ENCODE measurements at places on chromosomes 7 and 10.

DNA sequence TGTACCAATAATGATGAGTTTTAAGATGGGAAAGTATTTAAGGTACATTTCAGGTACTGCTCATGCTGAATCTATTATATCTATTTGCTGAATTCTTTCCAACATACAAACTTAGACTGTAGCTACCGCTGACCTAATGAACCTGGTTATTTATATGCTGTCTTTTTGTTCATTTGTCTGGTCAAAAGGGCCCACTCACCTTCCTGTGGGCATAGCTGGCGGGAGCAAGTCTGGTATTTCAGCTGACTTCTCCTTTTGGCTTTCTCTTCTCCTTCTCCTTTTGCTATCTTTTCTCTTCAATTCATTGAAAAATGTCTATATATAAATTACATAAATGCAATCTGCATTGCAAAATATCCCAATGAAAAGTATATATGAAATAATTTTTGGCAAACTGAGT is 9.5 kb downstream of the PLXDC2 start:
- no peak overlapping the region for H3K4me3 ChIP-seq
- H3K36me3 ChIP-seq = no peaks in the 10 kb centered on the region
- no peak overlapping the region for H3K27ac ChIP-seq
- H3K27me3 ChIP-seq = no peaks in the 10 kb centered on the region
- peaks cover 5% of the 10 kb centered on the region for H3K4me1 ChIP-seq

GRCh38 chr7:43492896-43493295 is 90.0 kb upstream of the STK17A start:
- peaks cover 71% of the 10 kb centered on the region for H3K27me3 ChIP-seq
- H3K4me3 ChIP-seq = no peak overlapping the region
- no peak for DNase-seq
- H3K27ac ChIP-seq = no peak overlapping the region
- no peaks in the 10 kb centered on the region for H3K4me1 ChIP-seq

GRCh38 chr10:48490946-48491345 is 113.9 kb downstream of the ARHGAP22 start:
- no peak overlapping the region for H3K27ac ChIP-seq
- H3K27me3 ChIP-seq = no peaks in the 10 kb centered on the region
- H3K4me3 ChIP-seq = no peak overlapping the region
- H3K4me1 ChIP-seq = peaks cover 15% of the 10 kb centered on the region

- DNase-seq = no peak
- no peaks in the 10 kb centered on the region for H3K36me3 ChIP-seq
- no peak overlapping the region for H3K27ac ChIP-seq
- H3K4me3 ChIP-seq = no peak overlapping the region
Measured at GRCh38 chr10:69816521-69816920, 14.8 kb downstream of the COL13A1 start.

DNA sequence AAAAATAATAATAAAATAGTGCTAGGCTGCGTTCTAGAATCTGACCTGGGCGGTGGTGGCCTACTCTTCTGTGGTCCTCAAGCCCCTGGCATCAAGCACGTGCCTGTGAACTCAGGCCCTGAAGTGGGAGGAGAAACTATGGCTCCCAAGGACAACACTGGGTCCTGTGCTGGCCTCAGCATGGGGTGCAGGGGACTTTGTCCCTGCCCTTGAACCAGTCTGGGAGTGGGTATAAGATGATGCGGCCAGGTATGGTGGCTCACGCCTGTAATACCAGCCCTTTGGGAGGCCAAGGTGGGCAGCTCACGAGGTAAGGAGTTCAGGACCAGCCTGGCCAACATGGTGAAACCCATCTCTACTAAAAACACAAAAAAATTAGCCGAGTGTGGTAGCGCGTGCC is 5.5 kb downstream of the ZP3 start:
- no peak overlapping the region for H3K27ac ChIP-seq
- no peaks in the 10 kb centered on the region for H3K36me3 ChIP-seq
- no peaks in the 10 kb centered on the region for H3K27me3 ChIP-seq
- H3K4me3 ChIP-seq = no peak overlapping the region
- H3K4me1 ChIP-seq = no peaks in the 10 kb centered on the region

DNA sequence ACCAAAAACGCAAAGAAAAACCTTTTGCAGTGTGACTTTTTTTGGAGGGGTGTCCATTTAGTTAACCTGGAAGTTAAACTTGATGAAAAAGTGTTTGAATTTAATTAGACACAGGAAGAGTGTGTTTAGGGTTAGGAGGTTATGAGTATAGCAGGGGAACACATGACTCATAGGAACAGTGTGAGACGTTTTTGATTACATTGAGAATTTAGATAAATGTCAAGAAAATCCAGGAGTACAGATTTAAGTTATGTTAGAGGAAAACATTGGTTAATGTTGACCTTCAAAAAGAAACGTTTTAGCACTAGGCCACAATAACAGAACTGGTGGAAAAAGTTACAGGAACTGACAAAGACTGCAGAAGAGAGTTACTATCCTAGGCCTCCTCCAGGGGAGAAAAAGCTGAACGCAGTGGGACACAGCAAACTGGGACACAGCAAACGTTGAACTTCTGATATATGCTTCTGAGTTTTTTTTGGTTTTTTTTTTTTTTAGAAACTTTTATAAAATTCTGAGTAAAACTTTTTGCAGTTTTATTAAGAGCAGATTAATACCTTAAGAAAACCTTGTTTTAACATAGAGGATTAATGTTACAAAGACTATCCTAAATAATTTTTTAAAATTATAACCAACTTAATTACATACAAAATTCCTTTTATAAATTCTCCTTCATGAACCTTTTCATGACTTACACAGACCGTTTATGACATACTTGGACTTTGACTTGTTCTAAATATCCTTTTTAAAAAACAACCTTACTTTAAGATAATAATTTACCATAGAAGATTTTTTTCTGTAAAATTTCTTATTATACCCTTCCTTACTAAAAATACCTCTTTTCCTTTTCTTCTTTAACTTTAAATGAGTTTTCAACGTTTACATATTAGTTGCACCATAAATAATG is 22.2 kb downstream of the LANCL2 start:
- H3K27me3 ChIP-seq = no peaks in the 10 kb centered on the region
- no peaks in the 10 kb centered on the region for H3K4me1 ChIP-seq
- DNase-seq = no peak
- H3K36me3 ChIP-seq = peaks cover 36% of the 10 kb centered on the region
- H3K4me3 ChIP-seq = no peak overlapping the region

DNA sequence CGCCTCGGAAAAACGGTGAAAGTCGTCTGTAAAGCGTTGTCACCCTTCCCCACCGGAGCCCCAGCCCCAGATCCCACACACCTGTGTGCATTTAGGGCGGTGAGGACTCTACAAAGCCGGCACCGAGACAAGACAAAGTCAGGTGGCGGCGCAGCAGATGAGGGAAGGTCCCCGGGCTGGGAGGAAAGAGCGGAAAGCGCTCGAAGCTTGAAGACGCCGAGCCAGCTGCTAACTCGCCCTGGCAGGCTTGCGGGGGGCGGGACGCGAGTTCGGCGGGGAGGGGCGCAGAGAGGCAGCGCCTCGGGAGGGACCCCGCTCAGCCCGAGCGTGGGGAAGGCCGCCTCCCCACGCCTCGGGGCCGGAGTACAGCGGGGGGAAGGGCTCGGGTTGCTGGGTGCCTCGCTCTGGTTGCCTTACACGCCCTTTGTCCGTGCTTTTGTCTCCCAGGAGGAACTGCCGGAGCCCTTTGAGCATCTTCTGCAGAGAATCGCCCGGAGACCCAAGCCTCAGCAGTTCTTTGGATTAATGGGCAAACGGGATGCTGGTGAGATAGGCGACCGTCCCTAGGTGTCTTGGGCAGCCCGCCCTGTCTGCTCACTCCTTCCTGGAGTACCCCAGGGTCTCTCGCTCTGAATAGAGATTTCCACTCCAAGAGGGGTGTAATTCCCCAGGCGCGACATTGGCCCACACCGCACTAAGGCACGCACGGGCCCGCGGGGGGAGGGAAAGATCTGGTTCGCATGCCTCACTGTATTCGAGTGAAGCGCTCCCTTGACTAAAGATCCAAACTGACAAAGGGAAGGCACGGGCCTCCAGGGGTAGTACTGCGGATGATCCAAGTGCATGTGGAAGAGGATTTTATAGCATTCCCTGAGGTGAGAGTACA is 1.6 kb downstream of the TAC1 start:
- peaks cover 53% of the 10 kb centered on the region for H3K27me3 ChIP-seq
- H3K4me3 ChIP-seq = no peak overlapping the region
- DNase-seq = peak; percentile 38
- no peak overlapping the region for H3K27ac ChIP-seq

- no peak overlapping the region for H3K27ac ChIP-seq
- H3K4me1 ChIP-seq = no peaks in the 10 kb centered on the region
- H3K4me3 ChIP-seq = no peak overlapping the region
- H3K36me3 ChIP-seq = no peaks in the 10 kb centered on the region
Measured at GRCh38 chr10:4051641-4052151, 266.7 kb upstream of the KLF6 start.

GRCh38 chr10:110069502-110069982 is 61.8 kb downstream of the ADD3 start:
- no peaks in the 10 kb centered on the region for H3K27me3 ChIP-seq
- DNase-seq = no peak
- H3K4me1 ChIP-seq = peaks cover 23% of the 10 kb centered on the region
- no peaks in the 10 kb centered on the region for H3K36me3 ChIP-seq

GRCh38 chr10:3902809-3903410 is 117.9 kb upstream of the KLF6 start:
- H3K4me3 ChIP-seq = no peak overlapping the region
- H3K4me1 ChIP-seq = no peaks in the 10 kb centered on the region
- no peaks in the 10 kb centered on the region for H3K27me3 ChIP-seq
- DNase-seq = no peak
- H3K27ac ChIP-seq = peak overlapping the region; percentile 74
- no peaks in the 10 kb centered on the region for H3K36me3 ChIP-seq

DNA sequence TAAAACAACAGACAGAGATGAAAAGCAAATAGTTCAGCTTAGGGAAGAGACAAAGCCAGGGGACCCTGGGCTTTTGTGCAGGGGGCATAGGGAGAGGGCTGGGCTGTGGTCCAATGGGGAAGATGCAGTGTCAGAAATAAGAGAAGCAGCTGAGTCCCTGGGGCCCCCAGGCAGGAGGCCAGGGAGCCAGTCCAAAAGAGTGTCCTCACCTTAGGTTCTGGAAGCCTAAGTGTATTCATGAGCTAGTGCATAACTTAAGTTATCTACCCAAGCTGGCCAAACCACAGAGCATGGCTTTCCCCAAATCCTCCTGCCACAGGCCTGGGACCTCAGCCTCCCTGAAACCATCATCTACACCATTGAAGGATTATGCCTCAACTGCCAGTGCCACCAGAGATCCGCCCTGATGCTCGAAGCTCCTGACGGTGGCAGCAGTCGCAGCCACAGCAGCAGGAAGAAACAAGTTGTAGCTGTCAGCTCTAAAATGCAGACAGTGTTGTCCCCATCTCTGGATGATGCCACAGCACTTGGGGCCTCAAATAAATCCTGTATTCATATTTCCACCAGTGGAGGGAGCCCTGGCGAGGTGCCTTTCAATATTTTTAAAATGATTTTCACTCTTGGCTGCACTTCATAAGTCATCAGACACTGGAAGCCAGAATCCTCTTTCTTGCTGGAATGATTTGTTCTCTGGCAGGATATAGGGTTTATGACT is 574.6 kb downstream of the GRID1 start:
- no peak overlapping the region for H3K4me3 ChIP-seq
- DNase-seq = no peak
- no peaks in the 10 kb centered on the region for H3K4me1 ChIP-seq

DNA sequence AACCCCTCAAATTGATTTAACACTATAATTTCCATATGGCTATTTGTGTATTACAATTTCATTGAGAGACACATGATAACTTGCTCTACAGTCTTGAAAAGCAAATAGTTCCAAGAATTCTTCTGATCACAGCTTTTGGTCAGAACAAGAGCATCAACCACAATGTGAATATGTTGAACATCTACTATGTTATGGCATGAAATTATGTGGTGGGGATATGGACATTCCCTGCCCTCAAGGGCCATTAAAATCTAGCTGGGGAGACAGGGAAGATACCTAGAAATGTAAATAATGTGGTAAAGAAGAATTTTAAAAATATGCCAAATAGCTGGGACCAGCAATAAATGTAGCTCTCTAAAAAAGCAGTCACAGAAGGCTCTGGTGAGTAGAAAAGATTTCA is 262.2 kb downstream of the FZD1 start:
- H3K4me1 ChIP-seq = no peaks in the 10 kb centered on the region
- no peak overlapping the region for H3K27ac ChIP-seq
- DNase-seq = no peak
- H3K4me3 ChIP-seq = no peak overlapping the region
- no peaks in the 10 kb centered on the region for H3K36me3 ChIP-seq

DNA sequence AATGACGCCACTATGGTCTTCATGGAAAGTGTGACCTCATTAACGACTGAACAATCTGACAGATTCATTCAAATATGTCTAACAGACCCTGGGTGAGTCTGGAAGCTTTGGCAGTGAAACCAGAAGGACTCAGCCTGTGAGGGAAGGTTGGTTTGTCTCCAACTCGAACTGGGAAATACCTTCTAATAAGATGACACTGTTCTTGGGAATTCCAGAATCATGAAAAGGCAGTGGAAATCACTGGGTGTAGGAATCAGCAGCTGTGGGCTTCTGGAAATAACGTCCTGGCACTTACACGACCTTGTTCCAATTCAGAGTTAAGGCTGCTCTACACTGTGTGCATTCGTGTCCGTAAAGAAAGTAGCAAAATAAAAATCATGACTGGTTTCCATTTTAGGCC is 75.1 kb downstream of the DGKI start:
- peaks cover 6% of the 10 kb centered on the region for H3K4me1 ChIP-seq
- no peaks in the 10 kb centered on the region for H3K36me3 ChIP-seq
- H3K4me3 ChIP-seq = no peak overlapping the region
- no peaks in the 10 kb centered on the region for H3K27me3 ChIP-seq
- no peak for DNase-seq
- no peak overlapping the region for H3K27ac ChIP-seq

DNA sequence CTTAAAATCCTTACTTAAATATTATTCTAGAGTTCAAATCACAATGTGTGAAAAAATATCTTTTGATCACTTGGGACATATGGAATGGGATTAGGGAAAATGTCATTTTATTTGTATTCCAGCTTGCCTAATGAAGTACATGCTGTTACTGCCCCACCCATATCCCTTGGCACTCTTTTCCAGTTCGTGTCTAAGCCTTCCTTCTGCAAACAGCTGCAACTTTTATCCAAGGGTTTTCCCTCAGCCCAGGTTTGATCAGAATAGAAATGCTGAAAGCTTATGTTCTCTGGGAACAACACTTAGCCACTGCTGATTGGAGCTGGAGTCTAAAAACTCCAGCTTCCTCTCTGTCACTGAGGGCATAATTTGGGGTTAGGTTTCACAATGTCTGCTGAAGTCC is 214.1 kb upstream of the FAM3C start:
- no peak overlapping the region for H3K4me3 ChIP-seq
- no peak overlapping the region for H3K27ac ChIP-seq
- no peaks in the 10 kb centered on the region for H3K36me3 ChIP-seq
- peaks cover 31% of the 10 kb centered on the region for H3K27me3 ChIP-seq
- no peak for DNase-seq

DNA sequence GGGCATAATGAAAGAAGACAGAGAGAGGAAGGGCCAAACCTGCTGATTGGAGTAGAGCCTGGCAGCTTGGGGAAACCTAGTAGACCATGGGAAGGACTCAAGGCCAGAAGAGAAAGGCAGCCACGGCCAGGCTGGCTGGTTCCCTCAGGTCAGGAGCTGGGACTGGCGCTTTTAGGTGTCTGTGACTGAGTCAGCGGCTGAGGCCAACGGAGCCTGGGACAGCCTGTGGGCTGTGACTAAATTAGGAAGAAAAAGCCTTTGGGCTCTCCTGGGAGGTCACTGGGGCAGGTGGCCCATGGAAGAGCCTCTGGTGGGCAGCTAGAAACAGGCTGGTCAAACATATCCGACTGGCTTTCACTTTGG is 108.9 kb upstream of the PDCD4 start:
- H3K27ac ChIP-seq = no peak overlapping the region
- H3K27me3 ChIP-seq = no peaks in the 10 kb centered on the region
- peaks cover 8% of the 10 kb centered on the region for H3K4me1 ChIP-seq
- DNase-seq = no peak
